ENCODE measurements at places on chromosomes 6 and 20.

- DNase-seq = no peak
Observed at GRCh38 chr6:44180886-44181285, 22.3 kb downstream of the CAPN11 start.

- no peak for DNase-seq
Observed at GRCh38 chr6:34894693-34895092, 5.6 kb downstream of the ANKS1A start.

DNA sequence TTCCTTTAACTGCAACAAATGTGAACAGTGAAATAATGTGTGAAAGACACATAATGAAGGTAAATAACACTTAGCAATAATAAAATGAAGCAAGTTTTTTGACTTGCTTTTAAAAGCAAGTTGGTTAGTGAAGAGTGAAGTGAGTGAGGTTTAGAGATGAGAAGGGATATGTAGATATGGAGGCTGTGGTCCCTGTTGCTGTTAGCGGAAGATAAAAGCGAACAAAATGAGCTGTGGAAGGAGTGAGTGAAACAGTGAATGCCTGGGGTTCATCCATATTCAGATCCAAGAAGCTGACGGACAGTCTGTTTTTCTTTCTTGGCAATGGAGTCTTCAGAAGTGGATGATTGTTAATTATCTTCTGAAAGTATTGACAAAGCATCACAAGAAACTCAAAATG is 23.5 kb downstream of the ZBTB9 start:
- DNase-seq = no peak

DNA sequence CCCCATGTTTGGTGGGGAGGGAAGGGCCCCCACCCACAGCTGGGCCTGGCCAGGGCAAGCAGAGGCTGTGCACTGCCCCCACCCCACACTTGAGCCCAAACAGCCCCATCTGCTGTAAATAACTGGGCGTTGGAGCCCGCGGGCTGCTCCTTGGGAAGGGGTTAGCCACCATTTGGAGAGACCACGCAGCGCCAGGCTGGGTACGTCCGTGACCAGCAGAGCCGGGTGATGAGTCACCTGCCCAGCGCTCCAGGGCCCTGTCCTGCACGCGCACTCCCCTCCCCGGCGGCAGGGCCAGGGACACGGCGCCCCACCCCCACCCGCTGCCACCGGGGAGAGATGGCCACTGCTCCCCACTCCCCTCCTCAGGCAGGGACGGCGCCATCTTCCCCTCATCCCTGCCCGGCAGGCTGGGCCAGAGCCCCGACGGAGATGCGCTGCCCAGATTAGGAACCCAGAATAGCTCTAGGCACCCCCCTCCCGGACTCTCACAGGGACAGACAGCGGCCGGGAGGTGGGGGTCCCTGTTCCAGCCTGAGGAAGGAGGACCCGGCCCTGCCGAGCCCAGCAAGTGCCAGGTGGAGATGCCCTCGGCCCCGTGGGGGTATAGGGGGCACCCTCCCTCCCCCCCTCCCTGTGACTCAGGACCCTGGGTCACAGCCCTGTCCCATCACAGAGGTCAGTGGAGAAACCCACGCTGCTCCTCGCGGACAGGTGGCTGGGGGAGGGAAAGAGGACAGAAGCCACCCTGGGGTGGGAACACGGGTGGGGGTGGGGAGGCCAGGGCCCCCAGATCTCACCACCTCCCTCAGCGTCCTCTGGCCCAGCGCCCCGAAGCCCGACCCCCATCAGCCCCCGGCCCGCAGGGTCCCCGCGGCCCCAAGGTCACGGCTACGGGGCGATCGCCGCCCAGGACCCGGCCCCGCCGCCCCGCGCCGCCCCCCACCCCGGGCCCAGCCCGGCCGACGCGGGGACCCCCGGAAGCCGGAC is 642 bp downstream of the EEF1A2 start:
- DNase-seq = no peak

- no peak for DNase-seq
Observed at GRCh38 chr6:364609-365540, 26.7 kb upstream of the IRF4 start.

- DNase-seq = no peak
Observed at GRCh38 chr6:139982652-139983295, 608.3 kb upstream of the CITED2 start.

DNA sequence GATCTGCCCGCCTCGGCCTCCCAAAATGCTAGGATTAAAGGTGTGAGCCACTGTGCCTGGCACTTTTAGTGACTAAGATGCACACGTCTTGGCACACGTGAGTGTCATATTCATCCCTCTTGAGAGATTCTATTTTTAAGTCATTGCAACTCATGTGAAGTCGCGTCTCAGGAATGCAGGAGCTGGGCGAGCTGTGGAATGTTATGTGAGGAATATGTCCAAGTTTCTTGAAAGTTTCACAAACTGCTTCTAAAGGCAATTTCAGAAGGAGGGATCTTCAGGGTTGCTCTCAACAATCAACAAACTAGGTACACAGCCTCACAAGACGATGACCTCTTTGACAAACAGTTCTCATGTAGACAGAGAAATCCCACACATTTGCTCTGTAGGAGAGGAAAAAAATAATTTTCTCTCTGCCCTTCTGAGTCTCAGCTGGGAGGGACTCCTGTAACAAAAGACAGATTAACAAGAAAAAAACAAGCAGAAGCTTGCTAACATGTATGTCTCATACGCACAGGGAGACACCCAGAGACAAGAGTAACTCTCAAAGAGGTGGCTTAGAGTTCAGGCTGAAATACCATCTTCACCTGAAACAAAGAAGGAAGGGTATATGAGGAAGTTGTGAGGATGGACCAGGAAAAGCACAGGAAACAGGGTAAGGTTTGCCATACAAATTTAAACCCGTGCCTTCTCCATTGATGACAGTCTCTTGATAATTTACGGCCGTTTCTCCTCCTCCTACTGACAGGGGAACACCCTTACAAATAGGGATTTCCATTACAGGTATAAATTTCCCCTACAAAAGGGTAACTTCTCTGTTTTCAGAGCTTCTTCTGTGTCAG is 45.3 kb upstream of the FAM50B start:
- DNase-seq = no peak
